ENCODE measurements at places on chromosomes 5 and 9.
A peak's percentile ranks its signal among the peaks of the same experiment; 100 is the strongest.

- DNase-seq = no peak
Observed at GRCh38 chr5:114467729-114468128, 105.9 kb downstream of the KCNN2 start.

DNA sequence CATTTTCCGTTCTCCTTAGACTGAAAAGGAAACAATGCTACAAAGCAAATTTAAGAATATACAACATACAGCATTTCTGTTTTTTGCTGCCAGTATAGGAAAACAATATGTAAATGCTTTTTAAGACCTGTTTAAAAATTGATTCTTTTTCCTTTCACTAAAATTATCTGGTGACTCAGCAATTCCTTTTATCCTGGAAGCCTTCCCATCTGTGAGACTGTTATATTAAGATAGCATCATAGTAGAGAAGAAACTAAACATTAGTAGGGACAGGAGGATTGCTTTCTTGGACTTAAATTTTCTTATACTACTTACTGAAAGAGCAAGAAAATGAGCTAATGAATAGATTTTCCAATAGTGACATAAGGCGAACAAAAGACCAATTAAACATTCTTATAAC lies 30.0 kb upstream of the GPR21 start:
- DNase-seq = no peak

- DNase-seq = no peak
Observed at GRCh38 chr5:79922626-79923025, 68.4 kb downstream of the MTX3 start.

DNA sequence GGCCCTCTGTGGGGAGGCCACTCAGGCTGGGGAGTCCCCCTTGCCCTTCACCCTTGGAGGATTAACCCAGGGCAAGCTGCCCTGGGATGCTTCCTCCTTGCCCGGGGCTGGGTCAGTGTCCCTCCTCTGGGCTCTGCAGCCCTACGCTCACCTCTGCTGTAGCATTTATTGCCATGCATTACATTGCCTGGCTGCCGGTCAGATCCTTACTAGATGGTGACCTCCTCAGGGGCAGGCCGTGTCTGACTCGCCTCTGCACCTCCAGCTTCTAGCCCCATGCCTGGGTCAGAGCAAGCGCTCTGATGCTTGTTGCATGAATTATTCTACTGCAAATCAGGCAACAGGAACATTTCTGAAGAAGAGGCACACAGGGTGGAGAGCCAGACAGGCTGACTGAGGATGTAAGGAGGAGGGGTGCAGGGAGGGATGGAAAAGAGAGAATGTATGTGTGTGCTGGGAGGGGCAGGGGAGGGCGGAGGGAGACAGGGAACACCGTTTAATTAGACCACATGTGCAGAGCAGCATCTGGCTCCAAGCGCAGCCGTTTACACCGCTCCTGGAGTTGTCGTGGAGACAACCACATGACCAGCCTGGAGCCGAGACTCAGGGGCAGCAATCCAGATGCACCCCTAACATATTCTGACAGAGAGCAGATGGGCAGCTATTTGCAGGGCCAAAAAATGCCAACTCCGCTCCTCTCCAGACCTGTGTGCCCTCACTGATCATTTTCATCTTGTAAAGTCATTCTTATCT lies 117.0 kb downstream of the CRB2 start:
- no peak for DNase-seq

- no peak for DNase-seq
Observed at GRCh38 chr9:120326049-120326693, 253.8 kb downstream of the CDK5RAP2 start.

DNA sequence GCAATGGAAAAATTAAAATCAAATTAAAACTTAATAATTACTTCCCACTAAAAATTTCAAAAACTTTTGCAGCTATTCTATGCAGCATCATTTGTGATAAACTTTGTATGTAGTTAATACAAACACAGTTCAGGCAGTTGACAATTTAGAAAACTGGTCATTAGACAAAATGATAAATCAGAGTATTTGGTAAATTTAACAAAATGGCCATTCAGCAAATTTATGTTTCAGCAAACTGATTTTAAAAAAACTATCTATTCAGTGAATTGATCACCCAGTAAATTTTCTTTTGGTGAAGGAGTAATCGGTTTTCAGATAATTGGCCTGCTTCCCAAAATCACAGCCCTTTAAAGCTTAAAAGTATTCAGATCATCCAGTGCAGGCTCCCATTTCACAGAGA lies 116.3 kb downstream of the RFX3 start:
- DNase-seq = no peak

GRCh38 chr9:117952581-117952980 lies 248.4 kb downstream of the TLR4 start:
- DNase-seq = no peak

- peak; percentile 78 for DNase-seq
Observed at GRCh38 chr9:136439481-136440408, at the start of gene INPP5E. TSS of gene INPP5E (minus strand) at chr9:136439845. CDS start at chr9:136439419, 426 bp downstream.

- no peak for DNase-seq
Observed at GRCh38 chr9:98846081-98846480, 38.6 kb downstream of the GALNT12 start.

DNA sequence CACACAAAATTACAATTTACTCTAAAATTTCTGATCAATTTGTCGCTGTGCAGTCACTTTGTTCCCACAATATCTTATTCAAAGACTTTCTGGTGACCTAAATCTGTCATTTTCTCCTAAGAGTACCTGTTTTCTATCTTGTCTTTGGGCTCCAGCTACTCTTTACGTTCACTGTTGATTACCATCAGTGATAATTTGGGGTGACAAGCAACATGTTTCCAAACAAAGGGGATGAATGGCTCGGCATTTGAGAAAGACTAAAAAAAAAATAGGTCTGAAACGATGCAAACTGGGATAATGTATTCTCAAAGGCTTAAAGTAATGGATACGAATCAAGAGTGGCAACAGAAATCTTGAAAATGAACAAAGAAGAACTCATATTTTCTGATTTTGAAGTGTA lies 205.2 kb upstream of the DAB2 start:
- no peak for DNase-seq

GRCh38 chr9:70534061-70534460 lies 119.6 kb upstream of the KLF9 start:
- DNase-seq = no peak

All from NCI-H774 (cell line).